ENCODE measurements at places on chromosomes 16 and 17.
A peak's percentile ranks its signal among the peaks of the same experiment; 100 is the strongest.

- no peak for DNase-seq
Observed at GRCh38 chr16:55666012-55666411, 10.2 kb downstream of the SLC6A2 start.

- no peak for DNase-seq
Observed at GRCh38 chr17:49738456-49739163, 25.3 kb downstream of the FAM117A start.

- DNase-seq = no peak
Observed at GRCh38 chr17:79272666-79273219, 198.1 kb downstream of the ENGASE start.

DNA sequence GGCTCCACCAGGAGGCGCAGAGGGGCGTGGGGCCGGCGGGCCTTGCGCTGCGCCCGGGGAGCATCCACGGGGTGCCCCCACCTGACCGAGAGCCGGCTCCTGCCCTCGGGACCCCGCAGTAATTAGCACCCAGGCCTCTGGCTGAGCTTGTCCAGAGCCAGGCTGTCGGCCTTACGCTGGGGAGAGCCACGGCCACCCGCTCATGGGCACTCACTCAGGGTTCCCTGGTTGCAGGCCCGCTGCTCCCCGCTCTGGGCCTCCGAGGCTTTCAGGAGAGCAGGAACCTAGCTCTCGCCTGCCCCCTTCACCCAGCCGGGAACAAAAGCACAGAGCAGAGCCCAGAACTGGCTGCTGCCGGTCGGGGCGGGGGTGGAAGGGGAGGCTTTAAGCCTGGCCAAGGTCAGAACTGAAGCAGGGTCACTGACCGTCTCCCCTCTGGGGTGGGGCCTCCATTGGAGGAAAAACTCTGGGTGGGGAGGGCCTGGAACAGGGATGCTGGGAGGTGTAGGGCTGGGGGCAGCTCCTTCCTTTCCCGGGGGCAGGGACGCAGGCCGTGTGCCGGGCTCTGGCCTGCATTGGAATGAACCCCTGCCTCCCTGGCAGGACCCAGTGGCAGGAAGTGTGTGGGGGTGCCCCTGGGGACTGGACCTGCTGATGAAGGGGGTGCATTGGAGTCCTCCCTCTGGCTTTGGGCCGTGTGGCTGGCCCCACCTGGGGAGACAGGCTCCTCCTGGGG lies 12.3 kb downstream of the GLIS2 start:
- DNase-seq = peak; percentile 54

GRCh38 chr17:44128383-44128782 lies 4.9 kb upstream of the HDAC5 start:
- DNase-seq = no peak

DNA sequence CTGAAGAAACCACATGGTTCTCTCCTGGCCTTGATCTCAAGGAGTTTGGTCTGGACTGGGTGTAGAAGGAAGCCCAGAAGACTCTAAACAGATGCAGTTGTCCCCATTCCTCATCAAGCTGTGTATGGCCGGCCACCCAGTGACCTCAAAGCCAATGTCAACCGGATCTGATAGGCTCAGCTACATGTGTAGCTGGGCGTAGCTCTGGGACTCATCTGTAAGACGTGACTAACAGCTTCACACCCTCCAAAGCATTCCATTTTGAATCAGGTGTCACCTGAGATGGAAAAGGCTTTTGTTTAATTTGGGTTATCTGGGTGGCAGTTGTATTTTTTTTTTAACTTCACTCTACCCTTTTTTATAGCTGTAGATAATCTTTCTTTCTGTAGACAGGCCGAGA lies 130.4 kb downstream of the ABCC12 start:
- DNase-seq = no peak

DNA sequence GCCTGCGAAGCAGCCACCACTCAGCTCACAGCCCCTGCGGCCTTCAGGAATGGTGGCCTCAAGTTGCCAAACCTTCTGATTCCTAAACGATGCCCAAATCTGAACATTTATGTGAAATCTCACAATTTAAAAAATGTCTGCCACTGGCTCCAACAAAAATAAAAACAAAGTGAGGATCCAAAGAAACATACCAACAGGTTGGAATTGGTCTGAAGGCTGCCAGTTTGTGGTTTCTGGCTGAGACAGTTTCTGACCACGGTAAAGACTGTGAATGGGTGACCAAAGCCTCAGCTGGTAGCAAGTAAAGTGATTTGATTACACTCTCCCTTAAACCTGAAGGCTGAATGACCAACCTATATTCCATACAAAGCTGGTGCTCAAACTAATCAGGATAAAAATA lies 24.9 kb downstream of the LITAFD start:
- peak; percentile 18 for DNase-seq

DNA sequence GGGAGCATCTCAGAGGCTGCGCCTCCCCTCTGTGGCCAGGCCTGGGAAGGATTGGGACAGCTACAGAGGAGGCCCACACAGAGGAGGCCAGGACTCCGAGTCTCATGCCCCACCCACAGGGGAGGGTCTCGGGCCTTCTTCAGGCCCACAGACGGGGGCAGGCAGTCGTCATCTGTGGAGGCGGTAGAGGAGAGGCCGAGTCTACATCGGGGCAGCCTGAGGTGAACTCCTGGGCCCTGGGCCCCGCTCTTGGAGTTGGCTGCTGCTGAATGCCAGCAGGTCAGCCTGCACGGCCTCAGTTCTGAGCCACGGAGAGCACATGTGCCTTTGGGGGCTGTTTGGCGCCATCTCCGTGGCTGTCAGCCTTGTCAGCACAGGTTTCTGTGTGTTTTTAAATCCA lies 8.1 kb upstream of the NUDT16L1 start:
- DNase-seq = no peak

GRCh38 chr16:89596061-89596689 lies 17.3 kb upstream of the DPEP1 start:
- no peak for DNase-seq

DNA sequence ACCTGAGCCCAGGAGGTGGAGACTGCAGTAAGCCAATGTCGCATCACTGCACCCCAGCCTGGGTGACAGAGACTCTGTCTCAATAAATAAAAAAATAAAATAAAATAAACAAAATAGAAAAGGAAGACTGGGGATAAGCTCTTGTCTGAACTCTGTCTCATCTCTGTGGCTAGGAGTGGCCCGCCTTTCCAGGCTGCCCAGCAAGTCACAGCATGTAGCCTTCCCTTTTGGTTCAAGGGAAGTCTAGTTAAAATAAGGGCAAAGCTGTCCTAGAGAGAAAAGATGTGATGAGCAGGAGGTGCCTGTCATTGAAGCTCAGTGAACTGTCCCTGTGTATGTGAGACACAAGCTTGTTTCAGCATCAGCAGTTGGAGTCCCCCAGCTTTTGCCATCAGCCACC lies 2.7 kb upstream of the GFAP start:
- no peak for DNase-seq

DNA sequence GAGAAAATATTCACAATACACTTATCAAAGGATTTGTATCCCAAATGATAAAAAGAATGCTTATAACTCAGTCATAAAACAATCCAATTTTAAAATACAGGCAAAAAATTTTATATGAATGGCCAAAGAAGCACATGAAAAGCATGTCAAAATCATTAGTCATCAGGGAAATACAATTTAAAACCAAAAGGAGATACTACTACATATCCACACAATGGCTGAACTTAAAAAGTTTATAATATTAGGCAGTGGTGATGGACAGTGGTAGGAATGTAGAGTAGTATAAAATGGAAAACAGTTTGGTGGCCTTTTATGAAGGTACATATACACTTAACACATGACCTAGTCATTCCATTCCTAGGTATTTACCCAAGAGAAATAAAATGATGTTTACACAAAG lies 12.2 kb downstream of the CMC2 start:
- no peak for DNase-seq

- DNase-seq = peak; percentile 67
Observed at GRCh38 chr17:49997773-49998703, 3.0 kb upstream of the DLX3 start.

DNA sequence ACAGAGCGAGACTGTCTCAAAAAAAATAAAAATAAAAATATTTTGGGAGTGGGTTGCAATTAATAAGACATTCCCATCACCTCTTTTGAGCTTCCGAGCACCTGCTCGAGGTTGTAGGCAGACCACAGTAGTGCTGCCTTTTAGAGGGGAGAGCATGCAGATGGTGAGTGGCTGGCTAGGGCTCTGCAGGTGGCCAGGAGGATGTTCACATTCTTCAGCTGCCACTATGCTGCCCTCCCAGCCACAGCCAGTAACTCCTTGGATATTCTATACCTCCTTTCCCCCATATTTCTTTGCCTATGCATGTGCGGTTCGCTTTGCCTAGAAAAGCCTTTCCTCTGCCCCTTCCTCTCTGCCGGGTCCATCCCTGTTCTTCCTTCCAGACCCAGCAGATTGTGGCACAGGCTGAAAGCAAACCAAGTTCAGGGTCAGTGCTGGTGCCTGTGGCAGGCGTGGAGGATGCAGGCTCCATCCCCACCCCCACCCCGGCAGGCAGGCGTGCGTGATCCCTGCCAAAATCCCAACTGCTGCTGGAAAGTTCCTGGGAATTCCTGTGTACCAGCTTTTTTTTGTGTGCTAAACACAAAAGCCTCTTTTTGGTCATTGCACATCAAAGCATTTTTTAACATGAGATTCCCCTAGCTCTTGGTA lies 33.8 kb upstream of the CMIP start:
- no peak for DNase-seq

DNA sequence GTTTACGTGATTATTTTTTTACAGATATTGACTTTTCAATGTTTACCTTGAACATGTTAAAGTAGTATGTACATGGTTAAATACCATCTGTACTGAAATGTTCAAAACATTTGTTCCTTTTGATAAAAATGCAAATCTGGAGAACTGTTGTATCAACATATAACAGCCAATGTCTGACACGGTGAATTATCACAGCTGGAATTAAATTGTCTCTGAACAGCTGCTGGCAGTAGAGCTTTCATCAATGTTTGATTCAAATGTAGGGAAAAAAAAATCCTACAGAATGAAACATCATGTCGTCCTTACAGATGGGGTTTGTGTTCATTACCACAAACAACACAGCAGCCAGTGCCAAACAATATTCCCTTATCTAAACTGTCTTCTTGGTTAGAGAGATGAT lies 79.9 kb downstream of the TOX3 start:
- no peak for DNase-seq

- peak; percentile 9 for DNase-seq
Observed at GRCh38 chr17:74089869-74090464, 113.5 kb upstream of the RPL38 start.

DNA sequence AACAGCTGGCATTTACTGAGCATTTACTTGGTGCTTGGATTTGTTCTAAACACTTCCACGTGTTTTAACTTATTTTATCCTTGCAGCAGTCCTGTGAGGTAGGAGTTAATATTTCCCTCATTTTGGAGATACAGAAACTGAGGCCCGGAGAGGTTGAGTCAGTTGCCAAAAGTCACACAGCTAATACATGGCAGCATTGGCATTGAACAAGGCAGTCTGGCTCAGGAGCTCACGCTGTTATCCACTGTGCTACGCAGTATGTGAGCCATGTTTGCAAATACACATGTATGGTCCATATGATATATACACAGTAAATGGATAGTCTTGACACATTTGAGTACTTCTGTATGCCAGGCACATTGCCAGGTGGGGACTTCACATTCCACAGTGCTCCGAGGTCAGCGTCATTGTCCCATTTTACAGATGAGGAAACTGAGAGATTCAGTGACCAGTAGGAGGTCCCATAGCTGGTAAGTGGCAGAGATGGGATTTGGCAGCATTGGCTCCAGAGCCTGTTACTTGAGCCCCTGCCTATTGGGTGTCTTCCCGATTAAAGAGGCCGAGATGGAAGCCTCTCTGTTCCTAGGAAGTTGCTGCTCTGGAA lies 110.7 kb downstream of the ABCC6 start:
- no peak for DNase-seq

DNA sequence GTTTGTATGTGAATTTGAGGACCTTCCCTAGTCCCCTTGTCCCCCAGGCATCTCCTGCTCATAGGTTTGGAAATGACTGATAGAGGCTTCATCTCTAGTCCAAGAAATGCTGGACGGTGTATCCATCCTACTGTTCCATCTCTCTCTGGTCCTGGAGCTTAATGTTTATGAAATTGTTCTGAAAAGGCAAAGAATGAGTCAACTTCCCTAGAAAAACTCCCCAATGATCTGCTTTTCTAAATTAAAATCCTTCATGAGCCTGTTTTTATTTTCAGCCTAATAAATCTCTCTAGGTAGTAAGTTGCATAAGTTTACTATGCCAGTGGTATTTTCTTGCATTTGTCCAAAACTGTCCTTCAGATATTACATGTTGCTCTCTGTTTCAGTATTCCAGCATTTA lies 2.1 kb upstream of the IGSF6 start:
- DNase-seq = no peak

DNA sequence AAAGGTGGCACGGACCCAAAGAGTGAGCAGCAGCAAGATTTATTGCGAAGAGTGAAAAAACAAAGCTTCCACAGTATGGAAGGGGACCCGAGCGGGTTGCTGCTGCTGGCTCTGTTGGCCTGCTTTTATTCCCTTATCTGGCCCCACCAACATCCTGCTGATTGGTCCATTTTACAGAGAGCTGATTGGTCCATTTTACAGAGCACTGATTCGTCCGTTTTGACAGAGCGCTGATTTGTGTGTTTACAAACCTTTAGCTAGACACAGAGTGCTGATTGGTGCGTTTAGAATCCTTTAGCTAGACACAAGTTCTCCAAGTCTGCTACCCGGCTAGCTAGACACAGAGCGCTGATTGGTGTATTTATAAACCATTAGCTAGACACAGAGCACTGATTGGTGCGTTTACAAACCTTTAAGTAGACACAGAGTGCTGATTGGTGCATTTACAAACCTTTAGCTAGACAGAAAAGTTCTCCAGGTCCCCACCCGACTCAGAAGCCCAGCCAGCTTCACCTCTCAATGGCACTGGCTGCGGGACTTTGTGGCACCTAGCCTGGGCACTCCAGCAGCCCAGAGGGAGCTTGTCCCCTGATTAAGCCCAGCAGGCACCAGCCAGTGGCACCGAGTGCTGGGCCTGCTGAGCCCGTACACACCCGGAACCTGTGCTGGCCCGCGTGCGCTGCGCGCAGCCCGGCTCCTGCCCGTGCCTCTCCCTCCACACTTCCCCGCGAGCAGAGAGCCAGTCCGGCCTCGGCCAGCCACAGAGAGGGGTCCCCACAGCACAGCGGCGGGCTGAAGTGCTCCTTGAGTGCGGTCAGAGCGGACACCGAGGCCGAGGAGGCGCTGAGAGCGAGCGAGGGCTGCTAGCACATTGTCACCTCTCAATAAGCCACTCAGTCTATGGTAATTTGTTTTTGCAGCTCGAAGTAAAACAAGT lies 15.1 kb downstream of the IGSF6 start:
- DNase-seq = no peak

DNA sequence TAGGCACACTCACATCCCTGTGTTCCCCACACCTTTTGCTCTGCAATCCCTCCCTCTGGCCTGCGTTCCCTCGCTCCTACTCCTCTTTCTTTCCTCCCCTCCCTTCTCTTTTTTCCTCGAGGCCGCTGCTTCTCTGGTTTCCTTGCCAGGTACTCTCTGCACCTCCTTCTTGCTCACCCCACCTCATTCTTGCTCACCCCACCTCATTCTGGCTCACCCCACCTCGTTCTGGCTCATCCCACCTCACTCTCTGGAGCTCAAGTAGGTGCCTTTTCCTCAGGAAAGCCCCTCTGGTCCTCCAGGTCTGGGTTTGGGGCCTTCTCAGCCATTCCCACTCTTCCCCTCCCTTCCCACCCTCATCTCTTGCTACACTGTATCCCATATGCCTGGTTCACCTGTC lies 103.5 kb downstream of the PLCG2 start:
- DNase-seq = no peak

Data from renal cortical epithelial cell (primary cell).